Neural progenitor cell (in vitro differentiated cells): ENCODE measurements at places on chromosomes 7 and 10. TPM values are rescaled to one million over a fixed set of nuclear protein-coding genes. Genes with fewer than 3 reads are reported as not detected.

The UBTD1 gene
- total RNA-seq, result 4.7 and 15.7 TPM in 2 replicates

DNA sequence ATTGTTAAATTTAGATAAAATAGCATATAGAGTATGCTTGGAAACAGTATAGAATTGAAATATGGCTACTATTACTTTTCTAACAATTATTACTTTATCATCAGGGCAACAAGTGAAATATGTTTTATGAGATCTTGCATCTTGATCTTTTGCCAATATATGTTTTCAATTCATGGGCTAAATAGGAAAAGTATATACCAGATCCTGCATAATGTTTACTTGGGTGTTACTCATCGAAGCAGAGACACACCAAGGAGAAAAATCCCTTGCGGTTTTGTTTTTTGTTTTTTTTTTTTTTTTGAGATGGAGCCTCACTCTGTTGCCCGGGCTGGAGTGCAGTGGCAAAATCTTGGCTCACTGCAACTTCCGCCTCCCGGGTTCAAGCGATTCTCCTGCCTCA is 541.4 kb downstream of the SUGCT start:
- DNase-seq, result no peak

DNA sequence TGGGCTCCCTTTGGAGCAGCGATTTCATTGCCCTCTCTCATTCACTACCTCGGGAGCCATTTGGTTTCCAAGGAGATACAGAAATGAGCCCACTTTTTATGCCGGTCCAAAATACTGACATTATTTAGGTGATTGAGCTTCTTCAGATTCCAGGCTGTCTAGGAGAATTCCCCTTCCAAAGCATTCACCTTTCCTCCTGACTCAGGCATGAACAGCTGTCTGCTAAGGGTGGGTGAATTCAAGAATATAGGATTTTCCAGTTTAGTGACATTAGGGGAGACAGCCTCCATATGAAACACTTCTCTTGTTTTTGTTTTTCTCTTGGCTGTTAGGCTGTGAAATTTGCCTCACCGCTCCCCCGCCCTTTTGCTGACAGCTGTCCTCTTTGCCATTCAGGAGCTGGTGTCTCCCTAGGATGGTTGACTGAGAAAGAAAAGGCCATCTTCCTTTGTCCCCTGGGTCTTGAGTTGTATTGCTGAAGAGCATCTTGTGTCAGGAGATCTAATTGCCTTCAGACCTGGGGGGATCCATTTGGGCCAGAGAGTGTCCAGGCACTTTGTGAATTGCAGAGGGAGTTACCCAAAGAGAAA is 56.7 kb downstream of the LRRC4 start:
- DNase-seq, result peak; percentile 21

- no peak for DNase-seq
Measured at GRCh38 chr10:110431659-110432058, 66.0 kb upstream of the DUSP5 start.

- DNase-seq, result peak; percentile 37
Measured at GRCh38 chr10:96025566-96025965, 17.8 kb upstream of the CCNJ start.

The H2BK1 gene
- total RNA-seq, result not detected in 2 replicates

The SPDYE9 gene
- not detected in 2 replicates for total RNA-seq

The ZFYVE27 gene
- total RNA-seq, result 13.7 and 28.6 TPM in 2 replicates
